Right cardiac atrium (tissue), 5 donors: ENCODE measurements at places on chromosomes 3 and 15. TPM values are rescaled to one million over a fixed set of nuclear protein-coding genes. Genes with fewer than 3 reads are reported as not detected.

DNA sequence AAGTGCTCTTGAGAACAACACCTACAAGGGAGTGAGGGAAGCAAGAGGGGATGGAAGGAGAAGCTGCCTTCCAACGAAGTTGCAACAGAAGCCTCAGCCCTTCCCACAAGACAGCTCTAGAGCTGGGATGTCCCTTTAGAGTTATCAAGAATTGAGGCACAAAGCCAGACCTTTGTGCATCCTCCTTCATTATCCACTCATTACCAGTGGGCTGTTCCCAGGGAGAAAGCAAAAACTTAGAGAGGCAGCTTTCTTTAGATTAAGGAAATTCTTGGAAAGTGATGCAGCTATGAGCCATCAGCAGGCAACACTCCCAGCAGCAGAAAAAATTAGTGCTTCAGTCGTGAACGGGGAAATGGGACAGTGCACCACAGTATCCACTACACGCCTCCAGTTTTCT, 10.6 kb upstream of the CD96 start:
- no peak for DNase-seq

DNA sequence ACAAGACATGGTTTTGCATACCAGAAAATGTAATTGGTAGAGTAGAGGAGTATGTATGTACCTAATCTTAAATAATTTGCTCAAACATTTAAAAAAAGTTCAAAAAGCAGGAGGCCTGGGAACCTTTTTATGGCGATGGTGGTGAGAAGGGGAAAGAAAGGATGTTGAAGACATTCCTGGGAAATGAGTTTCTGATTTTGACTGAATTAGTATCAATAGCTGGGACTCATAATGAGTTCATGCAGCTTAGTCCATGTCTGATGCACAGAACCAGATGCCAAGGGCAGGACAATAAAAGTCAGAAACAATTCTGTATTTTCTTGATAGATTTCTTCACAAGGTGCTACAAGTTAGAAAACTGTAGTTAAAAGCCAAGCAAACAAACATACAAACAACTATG, 395.3 kb downstream of the GAP43 start:
- DNase-seq, result no peak

DNA sequence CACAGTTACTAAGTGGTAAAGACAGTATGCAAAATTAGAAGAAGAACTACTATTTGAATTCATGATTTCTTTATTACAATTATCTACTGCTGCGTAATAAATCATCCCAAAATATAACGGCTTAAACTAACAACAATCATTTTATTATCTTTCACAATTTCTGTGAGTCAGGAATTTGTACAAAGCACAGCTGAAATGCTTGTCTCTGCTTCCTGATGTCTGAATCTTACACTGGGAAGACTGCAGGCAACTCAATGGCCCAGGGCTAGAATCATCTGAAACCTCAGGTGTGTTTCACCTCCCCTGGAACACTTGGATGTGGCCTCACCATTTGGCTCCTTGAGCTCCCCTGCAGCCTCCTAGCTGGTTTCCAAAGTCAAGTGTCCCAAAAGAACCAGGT, 145.1 kb downstream of the MAGI1 start:
- no peak for DNase-seq

DNA sequence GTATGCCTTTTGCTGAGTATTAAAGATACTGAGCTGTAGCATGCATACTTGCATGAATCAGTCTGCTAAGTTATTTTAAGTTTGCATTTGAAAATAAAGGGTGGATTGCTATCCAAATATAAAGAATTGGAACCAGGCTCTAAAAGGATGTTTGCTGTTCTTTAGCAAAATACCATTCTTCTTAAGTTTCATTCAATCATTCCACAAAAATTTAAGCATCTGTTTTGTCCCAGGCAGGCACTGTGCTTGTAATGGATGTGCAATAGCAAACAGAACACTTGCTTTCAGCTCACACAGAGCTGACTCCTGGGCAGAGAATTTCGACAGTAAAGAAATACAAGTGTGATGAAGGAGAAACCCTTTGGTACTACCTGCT, 151.1 kb downstream of the PGPEP1L start:
- no peak for DNase-seq

- no peak for DNase-seq
Measured at GRCh38 chr3:28682121-28682520, 333.5 kb upstream of the AZI2 start.

- no peak for DNase-seq
Measured at GRCh38 chr3:126309165-126309564, 48.0 kb downstream of the KLF15 start.

DNA sequence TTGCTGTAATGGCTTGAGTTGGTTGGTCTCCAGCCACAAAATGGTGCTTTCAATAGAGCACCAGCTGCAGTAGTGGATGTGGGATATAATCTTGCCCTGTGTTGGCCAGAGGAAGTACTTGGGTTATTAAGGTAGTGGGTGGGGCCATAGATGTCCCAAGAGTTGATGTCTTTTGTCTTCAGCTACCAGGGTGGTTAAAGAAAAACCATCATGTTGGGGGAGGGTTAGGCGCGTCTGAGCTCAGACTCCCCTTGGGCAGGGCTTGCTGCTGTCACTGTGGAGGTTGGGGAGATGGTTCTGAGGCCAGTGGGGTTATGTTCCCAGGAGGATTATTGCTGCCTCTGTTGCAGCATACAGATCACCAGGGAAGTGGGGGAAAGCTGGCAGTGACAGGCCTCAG, 46.9 kb upstream of the GADL1 start:
- no peak for DNase-seq

DNA sequence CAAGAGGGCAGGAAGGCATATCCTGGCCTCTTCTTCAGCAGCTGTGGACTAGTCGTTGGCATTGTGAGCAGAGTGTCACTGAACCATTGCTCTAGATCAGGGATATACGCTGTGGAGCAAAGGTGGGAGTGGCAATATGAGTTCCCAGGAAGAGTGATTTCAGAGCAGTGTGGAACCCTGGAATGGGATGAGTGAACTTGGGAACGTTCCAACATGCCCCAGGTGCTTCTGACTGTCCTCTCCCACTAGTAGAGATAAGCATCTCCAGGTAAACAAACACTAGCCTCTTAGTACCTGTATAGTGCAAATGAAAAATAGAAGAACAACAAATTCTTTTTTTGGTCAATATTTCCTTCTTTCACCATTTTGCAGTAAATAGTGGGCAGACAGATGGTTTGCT, 123.6 kb upstream of the VEPH1 start:
- no peak for DNase-seq

DNA sequence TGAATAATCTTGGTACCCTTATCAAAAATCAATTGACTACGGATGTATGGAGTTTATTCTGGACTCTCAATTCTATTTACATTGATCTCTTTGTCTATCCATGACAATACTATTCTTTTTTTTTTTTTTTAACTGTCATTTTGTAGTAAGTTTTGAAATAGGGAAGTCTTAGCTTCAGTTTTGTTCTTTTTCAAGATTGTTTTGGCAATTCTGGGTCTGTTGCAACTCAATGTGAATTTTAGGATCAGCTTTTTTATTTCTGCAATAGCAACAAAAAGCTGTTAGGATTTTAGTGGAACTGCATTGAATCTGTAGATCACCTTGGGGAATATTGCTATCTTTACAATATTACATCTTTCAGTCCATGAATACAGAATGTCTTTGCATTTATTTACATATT, 21.4 kb downstream of the BTLA start:
- no peak for DNase-seq

- no peak for DNase-seq
Measured at GRCh38 chr3:152210697-152211096, 58.0 kb upstream of the MBNL1 start.

DNA sequence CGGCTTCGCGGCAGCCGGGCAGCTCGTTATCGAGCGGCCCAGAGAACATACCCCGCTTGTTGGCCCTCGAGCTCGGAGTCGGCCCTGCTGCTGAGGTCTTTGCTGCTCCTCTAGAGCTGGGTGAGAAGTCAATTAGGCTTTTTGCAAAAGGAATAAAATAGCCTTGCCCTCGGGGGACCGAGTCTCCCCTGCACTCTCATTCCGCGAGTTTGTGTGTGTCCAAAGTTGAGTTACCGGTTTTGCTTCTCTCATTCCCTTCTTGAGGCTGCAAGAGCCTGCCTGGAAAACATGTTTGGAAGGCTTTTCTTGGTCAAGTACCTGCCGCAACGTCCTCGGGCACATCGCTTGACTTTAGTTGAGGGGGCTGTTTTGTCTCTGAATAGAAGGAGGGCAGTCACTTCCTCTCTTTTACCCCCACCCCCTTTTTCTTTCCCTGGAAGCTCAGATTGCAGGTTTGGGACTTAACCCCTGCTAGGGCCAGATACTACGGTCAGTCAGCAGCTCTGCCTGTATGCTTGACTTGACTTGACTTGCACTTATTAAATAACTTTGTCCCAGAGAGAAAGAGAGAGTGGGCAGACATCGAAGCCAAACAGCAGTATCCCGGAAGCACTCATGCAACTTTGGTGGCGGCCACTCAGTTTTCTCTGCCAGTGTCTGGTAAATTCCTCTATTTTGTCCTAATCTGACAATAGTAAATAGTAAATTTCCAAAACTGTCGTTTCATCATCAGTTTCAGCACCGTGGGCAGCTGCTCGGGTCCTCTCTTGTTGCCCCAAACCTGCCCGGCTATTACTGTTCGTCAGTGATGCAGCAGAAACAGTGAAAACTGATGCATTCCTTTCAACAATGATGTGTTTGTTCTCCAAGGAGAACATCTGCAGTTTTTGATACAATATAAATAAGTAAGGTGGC, 609 bp downstream of the RNF13 start:
- peak; percentile 19 for DNase-seq

- no peak for DNase-seq
Measured at GRCh38 chr3:74631351-74632140, 17.1 kb upstream of the CNTN3 start.

GRCh38 chr15:94266789-94267188, 35.4 kb downstream of the MCTP2 start:
- DNase-seq, result no peak

GRCh38 chr3:38125305-38126120, 11.4 kb downstream of the ACAA1 start:
- DNase-seq, result no peak

DNA sequence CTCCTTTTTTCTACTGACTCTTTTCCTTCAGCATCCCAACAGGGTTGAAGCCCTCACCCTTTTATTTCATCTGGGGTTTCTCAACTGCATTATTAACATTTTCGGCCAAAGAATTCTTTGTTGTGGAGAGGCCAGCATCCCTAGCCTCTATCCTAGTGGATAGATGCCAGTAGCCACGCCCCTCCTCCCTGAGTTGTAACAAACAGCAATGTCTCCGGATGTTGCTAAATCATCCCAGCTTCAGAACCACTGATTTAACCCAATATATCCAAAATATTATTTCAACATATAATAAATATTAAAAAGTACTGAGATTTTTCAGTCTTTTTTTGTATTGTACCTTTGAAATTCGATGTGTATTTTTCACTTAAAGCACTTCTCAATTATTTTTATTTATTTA, 2.0 kb upstream of the RNF111 start:
- peak; percentile 60 for DNase-seq

GRCh38 chr3:84974347-84974746, 15.6 kb downstream of the CADM2 start:
- no peak for DNase-seq

GRCh38 chr3:158710601-158711000, 21.7 kb downstream of the RARRES1 start:
- DNase-seq, result no peak

GRCh38 chr3:64388886-64389285, 163.6 kb upstream of the PRICKLE2 start:
- DNase-seq, result no peak

- DNase-seq, result no peak
Measured at GRCh38 chr3:7709376-7710082, 792.1 kb upstream of the LMCD1 start.

DNA sequence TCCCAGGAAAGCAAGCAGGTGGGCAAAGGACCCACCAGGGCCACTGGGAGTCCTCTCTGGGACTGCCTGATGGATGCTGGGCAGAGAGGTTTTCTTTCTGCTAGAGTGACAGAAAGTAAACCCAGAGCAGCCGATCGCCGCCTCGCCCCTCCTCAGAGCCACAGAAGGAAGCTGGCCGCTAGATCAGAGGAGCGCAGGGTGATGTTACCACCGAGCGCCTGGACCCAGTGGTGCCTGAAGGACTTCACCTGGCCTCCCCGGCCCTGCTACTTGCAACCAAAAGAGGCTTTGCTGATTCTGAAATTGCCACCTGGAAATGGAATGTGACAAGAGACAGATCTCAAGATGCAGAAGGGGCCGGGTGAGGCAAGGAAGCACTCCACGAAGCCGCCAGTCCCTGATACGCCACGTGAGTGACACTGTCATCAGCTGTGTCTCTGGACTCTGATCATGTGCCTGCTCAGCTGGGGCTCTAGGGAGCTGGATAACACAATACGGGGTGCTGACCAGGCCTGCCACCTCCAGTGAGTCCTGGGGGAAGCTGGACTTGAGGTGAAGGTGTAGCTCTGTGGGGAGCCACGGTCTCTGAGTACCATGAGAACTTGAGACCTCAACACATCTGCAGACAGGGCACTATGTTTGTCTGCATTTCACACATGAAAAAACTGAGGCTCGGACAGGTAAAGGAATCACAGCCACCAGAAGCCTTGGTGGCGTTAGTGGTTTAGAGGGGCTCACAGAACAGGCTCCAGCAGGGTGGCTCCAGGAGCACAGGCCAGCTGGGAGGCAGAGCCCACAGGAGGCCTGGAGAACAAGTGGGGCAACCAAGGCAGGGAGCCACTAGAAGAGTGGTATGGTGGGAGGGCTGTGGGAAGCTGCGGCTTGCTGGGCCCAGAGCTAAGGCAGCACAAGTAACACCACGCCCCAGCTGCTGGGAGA, 137.9 kb upstream of the PRR20G start:
- no peak for DNase-seq

Gene C3orf85
- total RNA-seq, result not detected

Gene SLC38A3
- total RNA-seq, result 5.0 TPM

Gene C3orf20
- total RNA-seq, result 0.11 TPM

Gene TRAK1
- 223 TPM for total RNA-seq

Gene DPPA2
- total RNA-seq, result not detected

Gene GOLGA6L7
- not detected for total RNA-seq

Gene CEMIP
- total RNA-seq, result 2.8 TPM

Gene PTX3
- total RNA-seq, result 0.21 TPM

Gene UROC1
- not detected for total RNA-seq

Gene OIP5
- 0.71 TPM for total RNA-seq

Gene AGTR1
- 10.8 TPM for total RNA-seq

Gene POLR2M
- 57.8 TPM for total RNA-seq

Gene TM6SF1
- 14.8 TPM for total RNA-seq

Gene ZNF717
- 9.2 TPM for total RNA-seq

Gene PLSCR5
- not detected for total RNA-seq

Gene RPL39L
- 7.0 TPM for total RNA-seq

Gene GABRR3
- total RNA-seq, result not detected
